ENCODE measurements at places on chromosomes 6 and 20.

GRCh38 chr6:51648236-51648635 is 439.2 kb downstream of the PKHD1 start:
- no peak for DNase-seq

- DNase-seq, result no peak
These were observed 425.1 kb upstream of the JAG1 start for GRCh38 chr20:11098888-11099287.

DNA sequence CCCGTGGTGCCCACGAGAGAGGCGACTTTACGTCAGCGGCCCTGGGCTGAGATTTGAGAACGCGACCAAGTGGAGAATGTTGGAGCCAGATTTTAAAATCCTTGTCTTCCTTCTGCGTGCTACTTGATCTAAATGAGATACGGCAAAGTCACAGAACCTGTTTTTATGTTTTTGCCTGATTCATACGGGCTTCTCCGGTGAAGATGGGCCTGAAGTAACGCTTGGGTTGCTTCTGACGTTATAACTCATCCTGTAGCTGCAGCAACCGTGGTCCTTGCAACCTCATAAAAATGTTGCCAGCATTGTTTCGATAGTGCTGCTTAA is 462 bp upstream of the SLC35B3 start:
- no peak for DNase-seq

GRCh38 chr6:53945765-53946407 is 151.1 kb downstream of the LRRC1 start:
- no peak for DNase-seq

DNA sequence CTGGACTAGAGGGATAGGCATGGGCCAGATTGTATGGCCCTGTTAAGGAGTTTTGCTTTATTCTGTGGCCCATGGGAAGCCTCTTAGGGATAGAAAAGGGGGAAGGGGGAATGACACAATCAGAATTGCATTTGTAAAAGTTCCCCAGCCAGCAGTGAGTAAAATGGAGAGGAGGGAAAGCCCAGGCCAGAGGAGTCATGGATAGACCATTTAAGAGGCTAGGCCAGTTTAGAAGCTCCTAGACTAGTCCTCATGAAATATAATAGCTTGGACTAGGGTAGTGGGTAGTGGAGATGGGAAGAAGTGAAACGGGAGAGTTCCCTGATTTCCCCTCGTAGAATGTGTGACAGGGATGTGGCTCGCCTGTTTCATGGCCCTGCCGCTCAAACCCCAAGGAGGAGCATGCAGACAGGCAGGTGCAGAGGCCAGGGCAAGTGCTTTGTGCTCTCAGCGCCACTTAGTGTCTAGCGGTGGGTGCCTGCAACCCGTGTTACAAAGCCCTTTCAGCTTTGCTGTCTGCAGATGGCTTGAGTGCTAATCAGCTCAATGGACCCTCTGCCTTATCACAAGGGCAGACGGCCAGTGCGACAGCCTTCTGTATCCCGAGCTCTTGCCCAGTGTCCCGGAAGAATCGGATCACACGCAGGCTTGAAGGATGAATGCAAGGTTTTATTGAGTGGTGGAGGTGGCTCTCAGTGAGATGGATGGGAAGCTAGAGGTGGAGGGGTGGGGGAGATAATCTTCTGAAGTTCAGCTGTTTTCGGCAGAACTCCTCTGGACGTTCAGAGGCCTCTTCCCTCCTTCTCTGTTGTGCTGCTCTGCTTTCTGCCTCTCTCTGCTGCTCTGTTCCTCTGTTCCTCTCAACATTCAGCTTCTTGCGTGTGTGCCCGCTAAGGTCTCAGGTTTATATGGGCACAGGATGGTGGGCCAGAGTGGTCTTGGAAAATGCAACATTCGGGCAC is 141.1 kb downstream of the CEP57L1 start:
- no peak for DNase-seq

DNA sequence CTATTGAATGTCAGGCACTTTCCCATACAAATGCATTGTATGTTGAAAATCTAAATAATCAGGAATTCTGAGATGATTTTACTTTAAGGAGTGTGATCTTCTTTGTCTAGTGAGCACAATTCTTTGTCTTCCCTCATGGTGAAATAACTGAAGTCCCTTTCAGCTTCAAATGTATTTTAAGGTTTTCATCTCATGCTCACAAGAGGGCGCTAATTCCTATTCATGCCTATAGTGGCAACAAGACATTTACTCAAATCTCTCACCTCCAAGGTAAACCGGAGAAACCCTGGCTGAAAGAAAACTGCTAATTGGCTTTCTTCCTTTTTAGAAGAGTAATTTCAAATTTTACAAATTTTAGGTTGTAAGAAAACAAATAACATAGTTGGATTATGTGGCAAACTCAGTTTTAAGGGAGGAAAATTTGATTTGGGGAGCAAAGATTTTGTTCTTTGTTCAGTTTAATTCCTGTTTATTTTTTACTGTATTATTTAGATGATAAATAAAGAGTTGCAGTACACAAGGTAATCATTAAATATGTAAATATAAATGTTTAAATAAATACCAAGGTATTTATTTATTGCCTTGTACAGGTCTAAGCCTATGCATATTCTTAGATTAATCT is 69.1 kb downstream of the SLC35F1 start:
- DNase-seq, result no peak

DNA sequence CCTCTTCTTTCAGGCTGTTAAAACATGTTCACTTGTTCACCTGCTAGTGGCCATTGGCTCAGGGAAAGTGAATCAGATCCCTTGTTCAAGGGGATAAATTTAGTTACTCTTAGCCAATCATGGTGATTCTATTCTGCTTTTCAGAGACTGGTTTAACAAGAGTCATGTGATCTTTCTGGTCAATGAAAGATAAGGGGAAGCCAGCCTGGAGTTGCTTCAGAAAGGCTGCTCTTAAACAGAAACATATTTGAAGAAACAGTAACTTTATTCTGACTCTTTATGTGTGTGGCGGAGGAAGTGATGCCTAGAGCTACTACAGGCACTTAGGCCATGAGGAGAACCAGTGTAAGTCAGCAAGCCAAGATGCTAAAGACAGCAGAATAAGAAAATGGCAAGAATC is 28.1 kb upstream of the AHI1 start:
- no peak for DNase-seq

DNA sequence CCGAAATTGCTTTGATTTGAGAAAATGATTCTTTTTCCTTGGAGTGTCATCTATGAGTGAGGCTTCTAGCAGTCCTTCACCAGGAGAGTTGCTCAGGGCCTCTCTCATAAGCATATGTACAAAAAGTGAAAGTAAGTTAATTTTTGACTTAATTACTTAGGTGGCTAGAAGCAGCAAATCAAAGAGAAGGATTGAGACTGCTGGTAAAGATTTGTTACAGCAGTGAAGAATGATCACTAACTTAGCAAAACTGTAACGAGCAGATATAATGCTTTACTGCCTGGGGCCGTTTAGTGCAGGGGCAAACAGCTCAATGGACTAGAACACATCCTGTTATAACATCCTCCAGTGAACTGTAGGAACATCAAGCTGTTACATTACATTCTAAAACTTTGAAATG is 167.8 kb upstream of the RIPOR2 start:
- DNase-seq, result no peak

GRCh38 chr20:63224412-63225081 is 8.6 kb upstream of the YTHDF1 start:
- peak; percentile 52 for DNase-seq

DNA sequence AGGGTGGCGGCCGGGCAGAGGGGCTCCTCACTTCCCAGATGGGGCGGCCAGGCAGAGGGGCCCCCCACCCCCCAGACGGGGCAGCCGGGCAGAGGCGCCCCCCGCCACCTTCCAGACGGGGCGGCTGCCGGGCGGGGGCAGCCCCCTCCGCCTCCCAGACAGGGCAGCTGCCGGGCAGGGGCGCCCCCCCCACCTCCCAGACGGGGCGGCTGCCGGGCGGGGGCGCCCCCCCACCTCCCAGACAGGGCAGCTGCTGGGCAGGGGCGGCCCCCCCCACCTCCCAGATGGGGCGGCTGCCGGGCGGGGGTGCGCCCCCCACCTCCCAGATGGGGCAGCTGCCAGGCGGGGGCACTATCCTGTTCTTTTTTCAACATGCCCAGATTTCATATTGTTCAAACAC is 78.2 kb upstream of the DST start:
- no peak for DNase-seq

- DNase-seq, result no peak
These were observed 36.6 kb downstream of the MGME1 start for GRCh38 chr20:18005170-18005989.

GRCh38 chr20:55561259-55561658 is 444.1 kb downstream of the CBLN4 start:
- no peak for DNase-seq
